ENCODE measurements at places on chromosomes 4 and X.
A peak's percentile ranks its signal among the peaks of the same experiment; 100 is the strongest.

GRCh38 chr4:73006286-73006990 lies 63.1 kb downstream of the COX18 start:
- no peak for DNase-seq

DNA sequence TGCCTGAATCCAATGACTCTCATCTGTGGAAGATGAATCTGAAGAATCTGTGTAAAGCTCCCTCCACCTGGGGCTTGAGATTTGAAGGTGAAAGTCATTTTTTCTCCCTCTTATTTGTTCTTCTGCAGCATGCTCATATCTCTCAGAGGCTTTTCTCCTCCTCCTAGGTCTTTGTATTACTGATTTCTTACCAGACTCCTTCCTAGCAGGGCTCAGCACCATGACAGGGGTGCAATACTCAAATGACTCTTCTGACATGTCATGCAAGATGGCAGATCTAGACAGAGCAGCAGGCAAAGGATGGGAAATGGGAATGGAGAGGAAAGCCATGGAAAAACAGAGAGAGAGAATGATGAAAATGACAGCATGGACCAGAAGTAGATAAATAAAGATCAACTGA lies 118.3 kb downstream of the TMA16 start:
- DNase-seq: no peak

- DNase-seq: no peak
Observed at GRCh38 chr4:7444731-7445130, 10.0 kb upstream of the PSAPL1 start.

DNA sequence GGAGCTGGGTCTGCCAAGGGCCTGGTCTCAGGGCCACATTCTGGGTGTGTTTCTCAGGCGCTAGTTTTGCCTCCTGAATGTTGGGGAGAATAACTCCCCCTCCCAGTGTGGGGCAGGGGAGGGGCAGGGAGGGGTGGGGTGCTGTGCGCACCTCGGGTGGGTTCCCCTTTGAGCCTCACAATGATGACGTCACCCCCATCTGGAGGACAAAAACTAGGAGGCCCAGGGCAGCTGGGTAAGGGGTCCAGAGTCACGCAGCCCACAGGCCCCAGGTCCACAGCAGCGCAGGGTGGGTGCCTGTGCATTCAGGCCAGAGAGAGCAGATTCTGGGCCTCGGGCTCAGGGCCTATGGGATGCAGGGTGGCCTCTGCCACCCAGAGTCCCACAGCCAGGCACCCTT lies 23.7 kb upstream of the HMX1 start:
- no peak for DNase-seq

- DNase-seq: no peak
Observed at GRCh38 chr4:123784626-123785025, 388.0 kb downstream of the SPRY1 start.

DNA sequence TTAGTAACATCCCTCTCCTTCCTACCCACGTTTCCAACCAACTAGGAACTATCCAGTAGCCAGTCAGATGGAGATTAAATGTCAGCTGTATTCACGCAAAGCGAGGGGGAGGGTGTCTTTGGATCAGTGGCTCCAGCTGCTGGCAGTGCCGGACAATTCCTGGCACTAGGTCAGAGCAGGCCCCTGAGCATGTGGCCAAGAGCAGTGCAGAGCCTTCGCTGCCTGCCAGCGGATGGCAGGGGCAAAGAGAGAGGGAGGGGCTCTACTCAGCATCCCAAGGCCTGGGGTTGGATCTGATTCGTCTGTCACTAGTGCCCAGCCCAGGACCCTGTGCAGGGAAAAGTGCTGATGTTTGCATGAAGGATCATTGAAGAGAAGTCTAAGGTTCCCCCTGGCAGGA lies 28.7 kb upstream of the JAKMIP1 start:
- no peak for DNase-seq

DNA sequence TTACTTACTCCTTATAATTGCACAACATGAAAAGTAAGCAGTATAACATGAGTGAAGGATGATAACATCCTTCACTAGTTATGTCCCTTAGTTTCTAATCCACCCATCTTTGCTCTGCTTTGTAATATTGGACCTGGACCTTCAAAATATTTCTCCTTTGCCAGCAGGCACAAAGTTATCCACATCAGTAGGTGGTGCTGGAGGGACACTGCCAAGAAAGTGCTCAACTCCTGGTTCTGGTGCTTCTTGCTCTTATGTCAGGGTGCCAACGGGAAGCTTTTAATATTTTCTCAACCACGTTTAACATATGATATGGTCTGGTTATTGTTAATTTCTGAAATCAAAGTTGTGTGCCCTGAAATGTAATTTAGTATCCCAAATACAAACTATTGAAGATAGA lies 49.1 kb downstream of the TMEM165 start:
- DNase-seq: peak; percentile 23

- DNase-seq: no peak
Observed at GRCh38 chr4:126895988-126896570, 736.7 kb upstream of the INTU start.

DNA sequence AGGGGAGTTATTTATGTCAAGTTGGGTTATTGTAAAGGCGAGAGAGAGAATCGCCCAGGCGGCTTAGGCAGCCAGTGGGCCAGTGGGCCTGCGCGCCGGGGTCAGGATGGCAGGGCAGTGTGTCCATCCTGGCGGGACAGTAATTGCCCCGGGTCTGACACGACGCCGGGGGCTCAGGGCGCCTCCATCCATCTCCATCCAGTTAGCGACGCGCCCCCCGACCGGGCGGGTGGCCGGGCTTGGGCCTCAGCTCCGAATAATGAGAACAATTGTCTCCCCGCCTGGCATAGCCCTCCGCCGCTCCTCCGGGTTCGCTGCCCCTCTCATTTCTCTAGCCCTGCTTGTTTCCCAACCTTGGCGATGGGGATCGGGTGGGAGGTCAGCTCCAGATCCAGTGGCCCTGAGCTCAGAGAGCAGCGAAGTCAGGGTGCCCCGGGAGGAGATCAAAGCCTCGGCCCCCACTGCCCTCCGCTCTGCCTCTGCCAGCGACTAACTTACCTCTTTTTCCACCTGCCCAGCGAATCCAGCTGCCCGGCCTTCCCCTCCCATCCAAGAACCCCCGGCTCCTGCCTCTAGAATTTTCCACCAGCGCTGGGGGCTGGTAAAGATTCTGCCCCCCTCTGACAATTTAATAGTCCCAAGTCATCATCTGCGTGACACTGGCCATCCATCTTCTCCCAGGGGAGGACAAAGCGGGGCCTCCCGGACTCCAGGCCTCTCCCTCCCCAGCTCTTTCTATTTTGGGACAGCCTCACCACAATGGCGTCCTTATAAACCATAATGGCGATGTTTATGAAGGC lies 56.9 kb upstream of the TMEM33 start:
- no peak for DNase-seq
